ENCODE measurements at places on chromosomes 6 and 20.

DNA sequence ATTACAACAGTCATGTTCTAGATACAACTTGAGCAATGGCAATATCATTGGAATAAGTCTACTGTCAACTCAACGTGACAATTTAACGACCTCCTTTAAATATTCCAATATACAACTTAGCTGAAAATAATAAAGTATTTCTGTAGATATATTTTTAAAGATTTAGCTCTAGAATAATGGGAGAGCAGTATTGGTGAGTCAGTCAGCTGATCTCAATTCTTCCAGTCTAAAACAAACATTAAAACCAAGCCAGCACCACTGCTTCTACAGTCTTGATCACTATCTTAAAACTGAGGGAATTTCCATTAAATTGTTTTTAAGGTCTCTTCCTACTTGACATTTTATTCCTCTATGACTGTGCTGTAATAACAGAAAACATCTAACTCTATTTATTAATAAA lies 38.2 kb downstream of the NOL7 start:
- DNase-seq: no peak

DNA sequence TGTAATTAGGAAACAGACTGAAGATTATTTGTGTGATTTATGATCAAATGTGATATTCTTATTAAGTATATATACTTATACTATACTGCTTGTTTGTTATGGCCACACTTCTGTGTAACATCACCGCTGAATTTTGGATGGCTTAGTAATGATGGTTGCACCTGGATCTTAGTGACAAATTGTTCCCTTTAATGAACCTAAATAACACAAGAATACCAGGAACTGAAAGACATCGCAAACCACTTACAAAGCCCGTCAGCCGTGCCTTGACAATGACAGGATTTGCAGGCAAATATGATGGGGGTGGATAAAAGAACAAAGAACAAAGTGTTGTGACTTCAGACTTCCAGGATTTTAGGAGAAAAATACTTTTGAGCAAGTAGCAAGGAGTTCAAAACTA lies 67.1 kb downstream of the LAMP5 start:
- peak; percentile 1 for DNase-seq

DNA sequence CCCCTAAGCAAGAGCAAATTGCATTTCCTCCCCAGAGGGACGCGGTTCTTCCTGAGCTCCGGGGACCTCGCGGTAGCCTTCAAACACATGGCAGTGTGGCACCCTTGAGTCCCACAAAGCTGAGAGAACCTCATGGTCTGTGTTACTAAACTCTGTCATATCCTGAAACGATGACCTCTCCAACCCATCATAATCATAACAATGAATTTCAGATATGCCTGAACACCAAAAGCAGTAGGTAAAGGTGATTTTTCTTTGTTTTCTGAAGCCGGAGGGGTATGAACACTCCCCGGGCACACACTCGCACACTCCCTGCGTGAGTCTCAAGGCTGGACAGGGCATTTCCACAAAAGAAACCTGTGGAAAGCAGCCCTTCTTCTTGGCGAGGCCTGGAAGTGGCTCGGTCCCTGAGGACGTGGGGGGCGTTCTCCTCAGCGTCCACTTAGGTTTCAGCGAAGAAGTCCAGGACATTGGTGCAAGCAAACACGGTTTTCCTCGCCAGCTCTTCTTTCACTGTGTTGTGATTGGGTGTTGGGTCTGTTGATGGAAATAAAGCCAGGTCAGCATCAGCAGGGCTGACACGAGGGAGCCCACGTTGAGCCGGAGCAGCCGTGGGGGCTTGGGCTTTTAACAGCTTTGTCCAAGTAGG lies 183.4 kb downstream of the ERMARD start:
- DNase-seq: no peak

- DNase-seq: no peak
Measured at GRCh38 chr6:104527761-104528415, 331.8 kb downstream of the HACE1 start.

- no peak for DNase-seq
Measured at GRCh38 chr6:170290296-170291128, at the start of gene DLL1. Gene DLL1 (minus strand): TSS chr6:170291078. CDS start chr6:170290139, 939 bp downstream.

- DNase-seq: peak; percentile 69
Measured at GRCh38 chr20:54103067-54103761, 32.8 kb upstream of the BCAS1 start.

DNA sequence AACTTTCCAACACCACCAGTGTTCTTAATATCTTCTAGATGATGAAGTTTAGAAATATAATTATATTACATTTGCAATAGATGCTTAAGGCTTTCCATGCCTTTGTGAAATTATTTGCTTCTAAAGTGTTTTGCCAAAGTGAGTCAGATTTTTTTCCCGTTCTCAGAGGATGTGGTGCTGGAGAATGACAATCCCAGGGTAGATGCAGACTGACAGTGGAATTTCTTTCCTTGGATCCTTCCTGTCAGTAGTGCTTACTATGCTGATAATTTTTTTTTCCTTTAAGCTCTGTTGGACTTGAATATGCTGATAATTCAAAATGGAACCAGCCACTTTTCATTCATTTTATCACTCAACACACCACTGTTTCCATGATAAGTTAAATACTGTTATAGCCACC lies 59.9 kb upstream of the SOX4 start:
- DNase-seq: no peak

GRCh38 chr6:159169193-159169555 lies at the start of gene FNDC1:
Gene FNDC1 (plus strand): TSS chr6:159169400. CDS start chr6:159169597, 197 bp downstream.
- DNase-seq: peak; percentile 45

DNA sequence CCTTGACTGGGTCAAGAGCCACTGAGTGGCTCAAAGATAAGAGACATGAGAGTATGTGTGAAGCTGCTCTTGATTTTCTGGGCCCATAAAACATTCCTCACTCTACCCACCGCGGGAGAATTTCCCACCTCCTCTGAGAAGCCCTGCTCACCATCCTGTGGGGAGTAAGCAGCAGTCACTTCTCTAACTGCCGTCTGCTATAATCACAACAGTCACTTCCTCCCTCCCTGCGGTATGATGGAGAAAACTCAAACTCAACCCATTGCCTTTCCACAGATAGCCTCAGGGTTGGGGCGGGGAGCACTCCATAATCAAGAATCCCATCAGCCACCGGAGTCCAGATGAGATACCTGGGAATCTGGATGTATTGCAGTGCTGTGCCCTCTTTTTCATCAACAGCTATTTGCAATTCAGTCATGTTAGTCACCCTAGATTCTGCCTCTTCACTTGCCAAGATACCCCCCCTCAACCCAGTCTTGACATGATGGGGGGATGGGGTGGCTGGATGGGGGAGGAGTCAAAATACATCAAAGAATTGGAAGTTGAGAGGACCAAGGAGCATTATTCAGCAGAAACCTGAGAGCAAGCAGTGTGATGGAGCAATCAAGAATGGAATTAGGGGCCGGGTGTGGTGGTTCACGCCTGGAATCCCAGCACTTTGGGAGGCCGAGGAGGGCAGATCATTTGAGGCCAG lies 5.1 kb downstream of the MOCS1 start:
- DNase-seq: no peak

DNA sequence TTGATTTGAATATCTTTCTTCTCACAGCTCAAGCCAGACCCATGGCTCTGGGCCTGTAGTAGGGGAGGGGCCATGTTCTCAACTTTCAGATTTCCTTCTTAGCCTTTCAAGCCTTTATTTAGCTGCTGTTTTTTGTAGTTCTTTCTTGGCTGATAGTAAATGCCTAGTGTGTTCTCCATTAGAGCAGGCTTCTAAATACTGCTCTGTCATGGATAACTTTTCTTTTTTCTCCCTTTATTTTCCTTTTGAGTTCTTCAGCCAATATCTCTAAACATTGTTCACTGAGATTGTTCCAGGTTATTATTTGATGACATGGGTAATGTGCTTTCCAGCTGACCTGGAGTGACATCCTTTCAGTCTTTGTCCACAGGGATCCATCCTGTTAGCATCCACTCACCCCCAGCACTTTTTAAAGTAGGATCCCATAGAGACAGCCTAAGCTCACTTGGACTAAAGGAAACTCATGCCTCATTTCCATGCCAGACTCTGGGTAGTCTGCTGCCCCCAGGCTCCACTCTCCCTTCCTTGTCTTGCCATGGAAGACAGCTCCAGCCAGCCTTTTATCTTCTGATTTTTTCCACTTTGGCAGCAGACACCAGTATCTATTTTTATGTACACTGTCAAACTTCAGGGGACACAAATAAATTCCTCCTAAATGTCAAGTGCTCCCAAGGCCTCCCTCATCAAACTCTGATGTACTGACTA lies 645.6 kb downstream of the RNF144B start:
- DNase-seq: no peak

DNA sequence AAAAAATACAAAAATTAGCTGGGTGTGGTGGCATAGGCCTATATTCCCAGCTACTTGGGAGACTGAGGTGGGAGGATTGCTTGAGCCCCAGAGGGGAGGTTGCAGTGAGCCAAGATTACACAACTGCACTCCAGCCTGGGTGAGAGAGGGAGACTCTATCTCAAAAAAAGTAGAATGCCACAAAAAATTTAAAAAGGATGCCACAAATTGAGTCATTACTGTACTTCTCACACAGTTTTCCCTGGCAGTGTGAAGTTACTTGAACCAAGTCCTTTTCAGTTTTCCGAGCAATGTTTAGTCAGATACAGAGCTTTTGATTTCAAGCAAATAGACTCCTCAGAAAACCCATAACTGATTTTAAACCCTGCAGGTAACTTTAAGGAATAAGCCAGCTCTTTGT lies 53.3 kb downstream of the TNFRSF21 start:
- DNase-seq: no peak

DNA sequence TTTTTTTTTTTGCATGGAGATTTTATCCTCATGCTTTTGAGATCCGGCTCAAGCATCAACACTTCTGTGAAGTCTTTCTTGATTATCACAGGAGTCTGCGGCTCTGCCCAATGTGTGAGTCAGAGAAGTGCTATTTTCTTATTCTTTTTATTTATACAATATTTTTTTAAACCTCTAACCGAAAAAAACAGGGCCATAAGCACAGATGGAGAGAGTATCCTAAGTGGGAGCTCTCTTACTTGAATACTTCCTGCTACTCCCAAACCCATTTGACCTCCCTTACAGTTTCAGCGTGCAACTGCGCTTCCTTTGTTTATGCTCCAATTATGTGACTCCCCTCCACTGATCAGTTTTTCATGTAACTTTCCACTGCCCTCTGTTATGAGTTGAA lies 8.7 kb upstream of the ATXN1 start:
- no peak for DNase-seq

GRCh38 chr6:35787266-35788218 lies 6.7 kb downstream of the CLPSL1 start:
- DNase-seq: no peak

- no peak for DNase-seq
Measured at GRCh38 chr6:108337721-108338120, 42.9 kb downstream of the AFG1L start.

- no peak for DNase-seq
Measured at GRCh38 chr20:45124365-45124764, at the start of gene WFDC12. Gene WFDC12 (minus strand): TSS chr20:45124465. CDS start chr20:45124447, 18 bp downstream.

GRCh38 chr20:50245498-50246366 lies 55.1 kb downstream of the CEBPB start:
- DNase-seq: no peak

GRCh38 chr6:144344646-144345045 lies 59.5 kb downstream of the UTRN start:
- DNase-seq: peak; percentile 66

DNA sequence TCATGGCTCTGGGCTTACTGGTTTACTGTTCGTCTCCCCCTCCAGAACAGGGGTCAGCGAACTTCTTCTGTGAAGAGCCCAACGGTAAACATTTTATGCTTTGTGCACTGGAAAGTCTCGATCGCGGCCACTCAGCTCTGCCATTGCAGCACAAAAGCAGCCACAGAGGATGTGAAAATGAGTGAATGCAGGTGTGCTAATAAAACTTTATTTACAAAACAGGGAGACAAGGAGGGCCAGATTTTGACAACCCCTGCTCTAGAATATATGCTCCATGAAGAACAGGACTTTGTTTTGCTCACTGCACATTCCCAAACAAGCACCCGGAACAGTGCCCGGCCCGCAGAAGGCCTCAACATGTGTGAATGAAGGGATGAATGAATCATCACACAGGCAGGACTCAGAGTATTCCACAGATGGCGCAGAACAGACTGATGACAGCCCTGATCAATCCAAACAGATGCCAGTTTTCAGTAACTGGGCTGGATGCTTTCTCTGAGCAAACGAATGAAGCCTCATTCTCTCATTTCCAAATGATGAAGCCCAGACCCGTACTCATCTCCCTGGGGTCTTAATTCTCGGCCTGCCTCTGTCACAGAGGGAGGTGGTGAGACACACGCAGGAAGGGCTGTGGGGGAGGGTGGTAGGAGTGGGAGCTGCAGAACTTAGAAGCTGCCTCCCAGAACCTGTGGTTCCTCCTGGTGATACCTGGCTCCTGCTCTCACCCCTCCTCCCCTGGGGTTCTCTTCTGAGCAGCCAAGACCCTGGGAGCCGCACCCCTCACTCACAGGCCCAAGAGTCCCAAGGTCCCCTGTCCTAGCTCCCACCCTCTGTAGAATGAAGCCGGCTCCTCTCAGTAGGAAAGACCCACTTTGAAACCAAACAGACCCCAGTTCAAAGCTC lies 196.4 kb downstream of the PREX1 start:
- no peak for DNase-seq

DNA sequence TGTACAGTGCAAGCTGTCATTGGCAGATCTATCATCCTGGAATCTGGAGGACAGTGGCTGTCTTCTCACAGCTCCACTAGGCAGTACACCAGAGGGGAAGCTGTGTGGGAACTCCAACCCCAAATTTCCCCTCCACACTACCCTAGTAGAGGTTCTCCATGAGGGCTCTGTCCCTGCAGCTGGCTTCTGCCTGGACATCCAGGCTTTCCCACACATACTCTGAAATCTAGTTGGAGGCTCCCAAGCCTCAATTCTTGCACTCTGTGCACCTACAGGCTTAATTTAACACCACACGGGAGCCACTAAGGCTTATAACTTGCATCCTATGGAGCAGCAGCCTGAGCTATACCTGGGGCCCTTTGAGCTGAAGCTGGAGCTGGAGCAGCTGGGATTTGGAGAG lies 43.0 kb upstream of the TRIM39 start:
- no peak for DNase-seq

GRCh38 chr6:156916130-156916801 lies 139.1 kb downstream of the ARID1B start:
- DNase-seq: no peak

GRCh38 chr6:20572940-20573339 lies 38.7 kb downstream of the CDKAL1 start:
- no peak for DNase-seq

DNA sequence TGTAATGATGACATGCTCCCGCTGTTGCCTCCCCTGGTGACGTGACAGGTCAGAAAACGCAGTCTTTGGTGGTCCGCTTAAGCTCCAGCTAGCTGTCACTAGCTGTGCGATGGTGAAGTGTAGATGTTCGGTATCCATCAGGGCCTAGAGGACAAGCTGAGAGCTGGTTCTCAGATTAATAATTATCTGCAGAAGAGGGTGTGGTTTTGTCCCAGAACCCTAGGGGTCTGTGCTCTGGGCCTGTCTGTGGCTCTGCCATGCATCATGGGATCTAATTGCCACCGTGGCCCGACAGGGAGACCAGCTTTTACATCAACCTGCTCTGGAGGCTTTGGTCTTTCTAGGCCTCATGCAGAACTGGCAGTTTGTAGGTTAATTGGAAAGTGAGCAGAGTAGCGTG lies 34.1 kb downstream of the ERMARD start:
- DNase-seq: no peak
